ENCODE measurements at places on chromosomes 5 and 9.

GRCh38 chr5:129410488-129410887, 49.6 kb upstream of the ADAMTS19 start:
- no peak for DNase-seq

DNA sequence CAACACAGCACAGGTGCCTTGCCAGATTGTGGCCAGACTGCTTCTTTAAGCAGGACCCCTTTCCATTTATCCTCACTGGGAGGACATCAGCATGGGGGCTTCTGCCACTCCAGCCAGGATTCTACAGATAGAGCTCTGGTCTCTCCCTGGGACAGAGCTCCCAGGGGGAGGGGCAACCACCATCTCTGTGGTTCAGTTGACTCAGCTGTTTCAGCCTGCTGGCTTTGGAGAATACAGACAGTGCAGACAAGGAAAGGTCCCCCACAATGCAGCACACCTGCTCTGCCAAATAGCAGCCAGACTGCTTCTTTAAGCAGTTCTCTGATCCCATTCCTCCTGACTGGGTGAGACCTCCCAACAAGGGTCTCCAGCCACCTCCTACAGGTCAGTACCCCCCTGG, 132.8 kb downstream of the OR2K2 start:
- no peak for DNase-seq

- DNase-seq = no peak
Measured at GRCh38 chr5:135190416-135191083, 156.5 kb upstream of the PITX1 start.

- DNase-seq = no peak
Measured at GRCh38 chr9:132369421-132369820, 14.6 kb upstream of the SETX start.

DNA sequence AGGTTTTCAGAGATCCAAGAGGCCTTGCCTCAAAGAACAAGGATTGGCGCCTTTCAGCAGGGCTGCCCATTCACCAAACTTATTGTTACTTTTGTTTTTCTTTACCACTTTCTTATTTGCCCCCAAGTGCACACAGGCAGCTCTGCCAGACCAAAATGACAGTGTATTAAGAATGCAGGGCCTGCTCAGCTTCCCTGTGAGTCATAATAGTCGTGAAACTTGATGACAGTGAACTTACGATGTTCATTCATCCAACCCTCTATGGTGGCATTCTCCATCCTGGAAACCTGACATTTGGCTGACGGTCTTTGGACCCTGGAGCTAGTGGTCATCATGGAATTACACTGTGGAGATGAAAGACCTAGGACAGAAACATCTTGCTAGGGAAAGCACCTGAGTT, 44.3 kb downstream of the UBE2QL1 start:
- no peak for DNase-seq

DNA sequence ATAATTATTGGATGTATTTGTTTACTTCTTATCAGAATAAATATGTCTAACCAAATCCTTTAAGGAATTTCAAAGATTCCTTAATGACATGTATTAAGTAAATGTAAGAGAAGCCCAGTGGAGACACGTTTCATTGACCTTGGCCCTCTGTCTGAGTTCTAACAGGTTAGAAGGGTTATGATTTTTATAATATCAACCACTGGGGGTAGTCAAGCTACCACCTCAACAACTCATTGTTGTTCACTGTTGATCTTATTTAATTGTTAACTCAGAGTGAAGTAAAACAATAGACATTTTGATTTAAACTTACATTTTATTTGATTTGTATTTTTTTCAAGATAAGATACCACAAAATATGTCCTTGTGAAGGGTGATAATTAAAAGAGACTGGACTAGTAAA, 499.2 kb upstream of the COX7C start:
- peak; percentile 4 for DNase-seq

- DNase-seq = peak; percentile 87
Measured at GRCh38 chr5:171418316-171418981, 998 bp upstream of the FGF18 start.
